ENCODE measurements at places on chromosomes 3 and 15.

GRCh38 chr3:8651418-8652323 lies 7.1 kb upstream of the SSUH2 start:
- DNase-seq: no peak

- DNase-seq: no peak
These were observed 428.3 kb downstream of the GABRG3 start for GRCh38 chr15:27399241-27399640.

DNA sequence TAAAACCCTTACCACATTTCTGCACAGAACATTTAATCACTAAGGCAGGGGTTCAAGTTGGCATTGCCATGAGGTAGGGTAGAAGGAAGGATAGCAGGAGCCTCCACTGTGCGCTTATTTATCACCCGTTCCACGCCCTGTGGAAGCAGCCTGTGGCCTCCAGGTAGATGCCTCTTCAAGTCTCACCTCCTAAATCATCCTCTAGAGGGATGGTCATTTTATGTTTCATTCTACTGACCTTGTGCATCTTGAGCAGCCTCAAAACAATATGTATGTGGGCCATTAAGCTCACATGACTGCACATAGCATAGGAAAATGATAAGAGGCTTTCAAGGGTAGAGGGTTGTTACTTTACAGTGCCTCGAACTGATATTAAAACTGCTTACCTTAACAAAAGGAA lies 546.2 kb downstream of the GRM7 start:
- no peak for DNase-seq

DNA sequence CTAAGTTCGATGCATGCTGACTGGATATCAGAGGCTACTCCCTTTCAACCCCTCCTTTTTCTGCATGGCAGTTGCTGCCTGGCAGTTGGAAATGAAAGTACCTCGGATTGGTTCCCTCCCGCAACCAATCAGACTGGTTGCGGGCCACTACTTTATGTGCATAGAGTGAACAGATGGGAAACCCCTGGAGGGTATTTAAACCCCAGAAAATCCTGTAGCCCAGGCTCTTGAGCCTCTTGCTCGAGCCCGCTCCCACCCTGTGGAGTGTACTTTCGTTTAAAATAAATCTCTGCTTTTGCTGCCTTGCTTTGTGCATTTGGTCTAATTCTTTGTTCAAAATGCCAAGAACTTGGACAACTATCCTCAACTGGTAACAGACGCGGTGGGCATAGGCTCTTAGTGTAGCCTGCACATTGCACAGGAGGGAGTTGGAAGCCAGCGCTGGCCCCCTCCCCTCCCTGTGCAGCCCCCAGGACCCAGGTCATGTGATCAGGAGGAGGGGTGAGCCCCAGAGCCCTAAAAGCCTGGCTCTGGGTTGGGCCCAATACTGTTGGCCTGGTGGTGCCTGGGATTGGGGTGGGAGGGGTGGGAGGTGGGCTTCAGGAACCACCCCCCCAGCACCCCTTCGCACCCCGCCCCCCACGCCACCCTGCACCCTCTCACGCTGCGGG lies 26.8 kb downstream of the RHCG start:
- no peak for DNase-seq

- no peak for DNase-seq
These were observed 1517.8 kb downstream of the SI start for GRCh38 chr3:163560459-163560858.

DNA sequence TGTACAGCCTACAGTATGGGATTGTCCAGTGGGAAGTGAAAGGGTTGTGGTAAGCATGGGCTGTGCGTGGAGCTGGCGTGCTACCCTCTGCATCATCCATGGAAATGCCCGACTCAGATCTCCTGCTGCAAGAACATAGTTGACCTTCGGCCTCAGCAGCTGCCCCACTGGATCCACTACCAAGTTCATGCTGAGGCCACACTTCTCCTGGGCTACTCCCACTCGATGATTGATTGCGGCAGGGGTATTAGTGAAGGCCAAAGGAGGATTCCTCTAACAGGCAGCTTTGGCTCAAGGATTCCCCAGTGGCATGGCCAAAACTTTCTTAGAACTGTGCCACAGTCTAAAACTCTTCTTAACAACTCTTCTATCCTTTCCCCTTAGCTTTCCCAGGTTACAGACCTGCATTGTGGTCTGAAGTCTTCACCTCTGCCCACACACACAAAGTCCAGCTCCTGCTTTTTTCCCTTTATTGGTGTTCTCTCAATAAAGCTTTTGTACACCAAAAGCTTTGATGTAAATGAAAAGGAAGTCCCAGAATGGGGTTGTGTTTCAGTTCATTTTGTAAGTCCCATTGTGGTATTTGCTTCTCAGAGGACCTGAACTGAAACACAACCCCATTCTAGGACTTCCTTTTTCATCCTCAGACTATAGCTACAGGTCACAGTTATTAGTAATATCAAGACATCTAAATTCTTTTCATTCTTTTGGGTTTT lies 4.9 kb upstream of the TBC1D5 start:
- no peak for DNase-seq

GRCh38 chr15:58042006-58042405 lies 23.5 kb downstream of the ALDH1A2 start:
- no peak for DNase-seq

DNA sequence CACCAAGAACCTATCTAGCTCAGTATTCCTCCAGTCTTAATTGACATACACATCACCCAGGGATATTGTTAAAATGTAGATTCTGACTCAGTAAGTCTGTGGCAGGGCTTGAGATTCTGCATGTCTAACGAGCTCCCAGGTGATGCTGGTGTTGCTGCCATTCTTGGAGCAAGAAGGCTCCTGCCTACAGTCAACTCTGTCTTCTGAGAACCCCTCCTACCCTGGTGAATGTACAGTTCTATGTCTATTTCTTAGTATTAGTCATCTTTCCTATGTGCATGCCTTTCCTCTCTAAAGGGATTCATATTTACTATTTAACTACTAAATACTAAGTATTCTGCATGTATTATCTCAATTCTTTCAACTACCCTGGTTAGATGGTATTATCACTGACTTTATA lies 268.7 kb downstream of the EDEM1 start:
- no peak for DNase-seq

Data from neural crest cell (in vitro differentiated cells).